Fibroblast of mammary gland (primary cell): ENCODE measurements at places on chromosomes 13 and 19.

DNA sequence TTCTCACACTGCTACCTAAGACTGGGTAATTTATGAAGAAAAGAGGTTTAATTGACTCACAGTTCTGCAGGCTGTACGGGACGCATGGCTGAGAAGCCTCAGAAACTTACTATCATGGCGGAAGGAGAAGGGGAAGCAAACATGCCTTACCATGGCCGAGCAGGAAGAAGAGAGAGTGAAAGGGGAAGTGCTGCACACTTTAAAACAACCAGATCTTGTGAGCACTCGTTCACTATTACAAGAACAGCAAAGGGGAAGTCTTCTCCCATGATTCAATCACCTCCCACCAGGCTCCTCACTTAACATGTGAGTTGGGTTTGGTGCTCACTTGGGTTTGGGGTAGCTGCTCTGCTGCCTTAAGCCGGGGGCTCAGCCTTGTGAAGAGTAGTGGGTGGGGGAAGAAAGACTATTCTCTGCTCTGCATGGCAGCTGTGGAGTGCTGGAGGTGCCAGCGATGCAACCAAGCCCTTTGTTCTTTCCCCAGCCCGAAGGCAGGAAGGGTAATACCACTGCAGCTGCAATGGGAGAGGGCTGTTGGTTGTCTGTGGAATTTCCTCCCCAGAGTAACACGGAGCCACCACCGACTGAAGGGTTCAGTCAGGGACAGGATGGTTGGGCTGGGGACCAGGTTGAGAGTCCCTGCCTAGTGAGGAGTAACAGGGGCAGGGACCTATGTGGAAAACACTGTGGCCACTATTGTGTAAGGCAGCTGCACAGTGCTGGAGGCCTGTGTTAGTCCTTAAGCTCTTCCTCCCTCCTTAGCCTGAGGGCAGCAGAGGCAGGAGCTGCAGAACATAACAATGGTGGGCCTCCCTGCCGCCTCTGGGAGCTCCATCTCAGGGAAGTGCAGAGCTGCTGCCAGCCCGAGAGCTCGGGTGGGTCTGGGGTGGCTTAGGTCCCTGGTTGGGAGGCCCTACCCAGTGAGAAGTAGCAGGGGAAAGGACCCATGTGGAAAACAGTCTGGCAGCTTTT, 1262.5 kb downstream of the EFNB2 start:
- DNase-seq = no peak

GRCh38 chr13:39329182-39329639, 273.8 kb downstream of the LHFPL6 start:
- no peak for DNase-seq

- no peak for DNase-seq
These were observed 55.9 kb downstream of the LHFPL6 start for GRCh38 chr13:39547108-39547507.

GRCh38 chr13:114074671-114075315, 57.6 kb downstream of the RASA3 start:
- DNase-seq = no peak

DNA sequence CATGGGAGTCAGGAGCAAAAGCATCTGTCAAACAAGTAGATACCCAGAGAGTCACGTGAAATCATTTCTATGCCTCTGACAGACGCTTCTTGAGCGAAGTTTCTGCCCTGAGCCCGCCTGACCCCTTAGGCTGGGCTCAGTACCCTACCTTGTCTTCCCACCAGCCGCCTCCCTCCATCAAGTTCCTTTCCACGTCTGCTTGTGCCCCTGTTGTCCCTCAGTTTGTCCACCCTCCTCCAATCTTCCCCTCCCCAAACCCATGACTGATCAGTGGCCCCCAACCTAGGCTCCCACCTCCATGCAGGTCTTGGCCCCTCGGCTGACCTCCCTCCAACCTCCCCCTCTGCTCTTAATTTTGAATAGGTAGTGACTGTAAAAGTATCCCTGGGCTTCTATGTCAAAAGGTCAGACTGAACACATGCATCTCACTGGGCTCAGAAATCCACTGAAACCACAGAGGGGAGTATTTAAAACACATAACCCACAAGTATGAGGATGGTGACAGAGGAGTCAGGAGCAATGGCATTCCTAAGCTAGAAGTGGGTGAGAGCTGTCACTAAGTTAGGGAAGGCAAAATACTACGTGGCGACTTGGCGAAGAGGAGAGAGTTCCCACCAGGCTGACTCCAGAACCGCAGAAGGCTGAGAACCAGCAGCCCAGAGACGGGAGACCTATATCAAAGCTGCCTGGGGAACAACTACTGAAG, 1.7 kb upstream of the ZNF446 start:
- DNase-seq = peak; percentile 58

DNA sequence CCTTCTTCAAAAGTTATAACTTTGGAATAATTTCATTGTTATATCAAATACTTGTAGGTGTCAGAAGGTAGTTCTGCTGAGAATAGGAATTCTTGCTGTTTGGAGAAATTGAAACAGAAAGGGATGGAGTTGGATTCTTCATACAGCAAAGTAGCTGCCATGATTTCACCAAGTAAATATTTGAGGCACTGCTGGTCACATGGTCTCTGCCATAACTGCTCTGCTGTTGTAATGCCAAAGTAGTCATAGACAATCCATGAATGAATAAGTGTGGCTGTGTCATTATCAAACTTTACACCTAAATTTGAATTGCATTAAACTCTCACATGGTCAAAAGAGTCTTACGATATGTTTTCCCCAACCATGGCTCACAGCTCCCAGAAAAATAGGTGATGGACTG, 308.6 kb downstream of the GPC6 start:
- DNase-seq = peak; percentile 59

DNA sequence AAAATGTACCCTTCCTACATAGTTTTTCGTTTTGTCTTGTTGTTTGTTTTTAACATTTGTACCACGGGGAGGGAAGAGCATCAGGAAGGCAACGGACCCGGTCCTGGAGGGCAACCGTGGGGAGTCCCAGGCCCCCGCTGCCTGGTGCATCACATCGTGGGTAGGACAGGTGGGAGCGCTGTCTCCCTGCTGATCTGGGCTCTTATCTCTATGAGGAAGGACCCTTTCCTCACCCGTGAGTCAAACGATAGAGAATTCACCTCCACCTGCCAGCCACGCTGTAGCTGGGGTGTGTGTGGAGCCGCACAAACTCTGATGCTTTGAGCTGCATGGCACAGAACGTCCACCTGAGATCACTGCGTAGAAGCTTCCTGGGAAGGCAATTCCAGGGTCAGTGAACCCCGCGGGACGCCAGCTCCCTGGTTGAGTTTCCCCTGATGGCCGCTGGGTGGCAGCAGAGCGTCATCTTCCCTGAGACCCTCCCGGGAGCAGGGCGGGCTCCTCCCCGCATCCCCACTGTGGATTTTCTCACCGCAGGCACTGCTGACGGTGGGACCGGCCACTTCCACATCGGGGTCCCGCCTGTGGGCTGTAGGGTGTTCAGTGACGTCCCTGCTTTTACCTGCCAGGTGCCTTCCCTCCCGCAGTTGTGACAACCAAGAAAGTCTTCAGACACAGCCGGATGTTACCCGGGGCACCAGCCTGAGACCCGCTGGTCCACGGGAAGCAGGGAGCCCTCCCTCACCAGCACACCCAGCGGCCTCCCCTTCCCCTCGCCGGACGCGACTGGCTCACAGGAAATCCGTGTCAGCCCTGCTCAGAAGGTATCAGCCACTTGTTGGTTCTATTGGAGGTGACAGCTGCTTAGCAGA, 54.7 kb downstream of the ZNF787 start:
- DNase-seq = peak; percentile 38

DNA sequence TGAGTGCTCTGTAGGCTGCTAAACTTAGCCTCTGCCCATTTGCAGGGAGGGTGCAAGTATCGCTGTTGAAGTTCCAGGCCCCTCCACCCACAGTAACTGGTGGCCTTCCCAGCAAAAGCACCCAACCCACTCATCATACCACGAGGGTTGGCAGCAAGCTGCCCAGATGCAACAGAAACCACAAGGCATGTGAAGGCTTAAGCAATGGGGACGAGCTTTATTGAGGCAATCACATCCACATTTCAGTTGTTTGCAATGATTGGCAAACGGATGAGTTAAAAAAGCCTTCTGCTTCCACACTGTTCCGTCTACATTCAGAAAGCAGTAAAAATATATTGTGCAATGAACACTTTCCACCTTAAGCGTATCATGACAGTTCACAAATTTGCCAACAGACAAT, 10.3 kb downstream of the GJB6 start:
- peak; percentile 7 for DNase-seq

DNA sequence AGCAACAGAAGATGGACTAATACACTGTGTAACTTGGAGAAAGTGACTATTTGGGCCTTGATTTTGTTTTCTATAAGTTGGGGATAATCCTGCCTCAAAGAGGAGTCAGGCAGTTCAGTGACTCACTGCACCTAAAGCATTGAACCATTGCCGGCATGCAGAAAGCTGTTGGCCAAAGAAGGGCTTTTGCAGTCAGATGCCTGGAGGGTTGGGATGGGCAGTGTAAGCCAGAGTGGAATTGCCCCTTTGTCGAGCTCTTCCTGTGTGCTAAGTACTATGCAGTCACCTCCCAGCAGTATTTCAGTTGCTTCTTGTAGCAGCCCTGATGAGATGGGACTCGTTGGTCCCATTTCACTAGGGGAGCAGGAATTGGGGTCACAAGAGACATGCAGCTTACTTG, 11.1 kb downstream of the ZNF473 start:
- DNase-seq = no peak

DNA sequence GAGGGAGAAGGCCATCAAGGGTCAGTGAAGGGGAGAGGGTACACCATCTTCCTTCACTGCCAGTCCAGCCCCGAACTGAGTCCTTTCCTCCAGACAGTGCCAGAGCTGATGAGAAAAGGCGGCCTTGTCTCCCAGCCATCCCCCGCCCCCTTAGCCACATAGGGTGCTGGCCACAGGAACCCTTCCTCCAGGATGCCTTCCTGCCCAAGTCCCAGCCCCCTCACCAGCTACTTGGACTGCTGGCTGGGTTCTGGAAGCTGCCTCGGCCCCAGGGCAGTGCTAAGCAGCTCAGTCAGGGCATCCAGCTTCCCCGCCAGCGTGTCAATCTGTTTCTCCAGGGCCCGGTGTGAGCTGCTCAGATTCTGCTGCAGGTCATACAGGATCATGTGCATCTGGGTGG, 12.6 kb upstream of the SMG9 start:
- no peak for DNase-seq

GRCh38 chr19:6556480-6557195, 25.8 kb downstream of the TNFSF9 start:
- no peak for DNase-seq

DNA sequence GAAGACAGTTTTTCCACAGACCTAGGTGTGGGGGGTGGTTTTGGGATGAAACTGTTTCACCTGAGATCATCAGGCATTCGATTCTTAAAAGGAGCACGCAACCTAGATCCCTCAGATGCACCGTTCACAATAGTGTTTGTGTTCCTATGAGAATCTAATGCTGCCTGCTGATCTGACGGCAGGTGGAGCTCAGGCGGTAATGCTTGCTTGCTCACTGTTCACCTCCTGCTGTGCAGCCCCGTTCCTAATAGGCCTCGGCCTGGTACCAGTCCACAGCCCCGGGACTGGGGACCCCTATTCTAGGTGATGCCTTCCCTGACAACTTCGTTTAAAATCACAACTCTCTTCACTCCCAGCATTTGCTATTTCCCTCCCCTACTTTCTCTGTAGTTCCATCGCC, 149.6 kb downstream of the IER2 start:
- no peak for DNase-seq

DNA sequence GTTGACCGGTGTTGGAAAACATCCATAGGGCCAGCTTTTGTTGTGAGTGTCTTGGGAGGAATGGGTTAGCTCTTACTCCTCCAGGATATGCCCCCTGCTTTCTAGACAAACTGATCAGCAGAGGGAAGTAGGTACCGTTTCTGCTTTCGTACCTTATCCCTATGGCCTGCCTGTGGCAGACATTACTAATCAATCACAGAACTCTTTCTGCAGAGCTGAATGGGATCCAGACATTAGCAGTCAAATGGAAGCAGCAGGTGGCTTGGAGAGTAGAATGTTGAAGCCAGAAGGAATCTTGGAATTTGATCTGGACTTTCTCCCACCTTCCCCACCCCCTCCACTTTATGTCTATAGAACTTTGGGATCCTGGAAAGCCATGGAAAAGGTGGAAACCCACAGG, 17.1 kb downstream of the NWD1 start:
- DNase-seq = no peak
